ENCODE measurements at places on chromosomes 4 and X.

GRCh38 chr4:40427128-40427527 is 92.0 kb downstream of the CHRNA9 start:
- DNase-seq, result no peak

- no peak for DNase-seq
These were observed 139.7 kb downstream of the PACRGL start for GRCh38 chr4:20839957-20840356.

DNA sequence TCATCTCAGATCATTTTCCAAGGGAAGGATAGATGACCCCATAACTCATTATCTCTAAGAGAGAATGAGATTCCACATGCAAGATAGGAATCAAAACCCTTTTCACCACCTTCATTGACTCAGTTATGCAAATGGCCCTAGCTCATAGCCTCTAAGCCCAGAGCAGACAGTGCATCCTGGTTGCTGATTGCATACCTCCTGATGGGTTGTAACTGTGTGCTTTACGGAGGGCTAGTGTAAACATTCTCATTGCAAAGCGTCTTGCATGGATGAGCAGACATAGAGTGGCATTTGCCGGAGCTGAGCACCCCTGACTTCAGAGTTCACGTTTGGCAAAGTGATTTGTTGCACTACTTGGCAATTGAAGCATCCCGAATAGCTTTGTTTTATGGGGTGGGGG is 151.0 kb downstream of the VCX3A start:
- DNase-seq, result no peak

- DNase-seq, result no peak
These were observed 37.2 kb upstream of the CABS1 start for GRCh38 chr4:70297576-70297975.

GRCh38 chr4:80128941-80129340 is 55.9 kb upstream of the ANTXR2 start:
- DNase-seq, result no peak

DNA sequence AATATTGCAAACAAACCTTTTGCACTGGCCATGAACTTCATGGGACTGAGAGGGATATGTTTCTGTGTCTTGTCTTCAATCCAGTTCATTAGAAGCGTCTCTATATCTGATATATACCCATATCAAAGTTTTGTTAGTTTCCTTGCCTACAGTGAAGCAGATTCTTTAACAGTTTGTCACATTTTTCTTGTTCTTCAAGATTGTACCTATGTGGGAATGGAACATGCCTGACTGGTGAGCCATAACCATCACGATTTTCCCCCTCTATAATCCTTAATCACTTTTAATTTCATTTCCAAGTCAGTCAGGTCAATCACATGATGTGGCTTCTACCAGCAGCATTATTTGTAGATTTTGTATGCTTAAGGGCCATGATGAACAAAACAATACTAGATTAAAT is 197.1 kb upstream of the PDE5A start:
- no peak for DNase-seq

DNA sequence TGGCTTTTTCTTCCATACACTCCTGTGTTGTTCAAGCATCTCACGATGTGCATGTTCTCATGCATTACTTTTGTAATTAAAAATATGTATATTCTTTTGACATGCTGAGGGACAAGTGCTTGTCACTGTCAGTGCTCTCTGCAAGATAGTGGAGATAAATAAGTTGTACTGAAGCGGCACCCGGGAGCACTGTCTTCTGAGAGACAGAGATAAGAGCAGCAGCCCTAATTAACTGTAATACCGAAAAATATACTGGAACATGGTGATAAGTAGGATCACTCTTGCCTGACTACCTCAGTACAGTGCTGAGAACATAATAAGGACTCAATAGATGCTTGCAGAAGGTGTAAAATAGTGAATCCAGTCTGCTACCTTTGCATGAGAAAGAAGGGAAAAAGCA is 9.4 kb upstream of the GPR173 start:
- DNase-seq, result no peak

- no peak for DNase-seq
These were observed 734.1 kb downstream of the ADGRL3 start for GRCh38 chr4:61934198-61934597.

DNA sequence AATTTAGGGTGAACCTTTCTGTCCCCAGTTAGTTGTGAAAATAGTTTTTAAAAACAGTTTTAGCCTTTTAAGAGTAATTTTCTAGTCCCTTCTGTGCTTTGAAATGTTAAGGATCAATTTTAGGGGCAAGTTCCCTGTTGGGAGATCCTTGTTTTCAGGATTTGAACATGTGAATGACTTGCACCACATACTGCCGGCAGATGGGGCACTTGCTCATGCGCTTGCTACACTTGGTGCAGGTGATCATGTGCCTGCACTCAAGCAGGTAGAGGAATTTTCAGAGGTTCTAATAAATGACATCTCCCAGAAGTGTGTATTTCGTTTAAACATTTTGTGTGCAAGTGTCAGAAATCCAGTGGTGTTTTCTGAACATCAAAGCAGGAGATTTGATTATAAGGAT is 195.9 kb downstream of the CHM start:
- DNase-seq, result peak; percentile 53

GRCh38 chrX:15173411-15173810 is 96.5 kb downstream of the ASB9 start:
- no peak for DNase-seq

DNA sequence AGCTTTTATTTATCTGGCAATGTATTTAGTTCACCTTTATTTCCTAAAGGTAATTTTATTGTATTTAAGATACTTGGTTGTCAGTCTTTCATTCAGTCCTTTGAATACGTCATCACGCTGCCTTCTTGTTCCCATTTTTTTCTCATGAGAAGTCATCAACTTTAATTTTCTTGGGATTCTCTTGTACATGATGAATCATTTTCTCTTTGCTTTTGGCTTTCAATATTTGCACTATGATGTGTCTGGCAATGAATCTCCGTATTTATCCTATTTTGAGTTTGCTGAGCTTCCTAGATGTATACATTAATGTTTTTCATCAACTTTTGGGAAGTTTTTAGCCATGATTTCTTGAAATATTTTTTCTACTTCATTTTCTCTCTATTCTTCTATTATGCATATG is 28.4 kb downstream of the CLDN2 start:
- no peak for DNase-seq

- DNase-seq, result no peak
These were observed 253.3 kb downstream of the EVC2 start for GRCh38 chr4:5455003-5455585.

- no peak for DNase-seq
These were observed 119.0 kb upstream of the UGT8 start for GRCh38 chr4:114479595-114479994.

DNA sequence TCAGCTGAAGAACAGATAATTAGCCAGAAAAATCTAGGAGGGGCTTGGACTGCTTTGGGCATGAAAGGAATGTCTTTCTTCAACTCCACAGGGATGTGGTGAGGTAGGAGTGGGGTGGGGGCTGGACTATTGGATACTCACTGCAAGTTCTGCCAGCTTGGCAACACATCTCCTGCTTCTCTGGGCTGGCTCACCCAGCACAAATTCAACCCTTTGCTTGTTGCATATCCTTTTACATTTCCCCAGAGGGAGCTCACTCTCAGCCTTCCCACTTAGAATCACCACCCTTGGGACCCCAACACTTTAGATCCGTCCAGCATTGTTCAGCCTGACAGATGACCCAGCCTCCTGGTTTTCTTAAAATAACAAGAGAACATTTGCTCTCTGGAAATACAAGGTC is 120.6 kb downstream of the KDR start:
- DNase-seq, result peak; percentile 71

DNA sequence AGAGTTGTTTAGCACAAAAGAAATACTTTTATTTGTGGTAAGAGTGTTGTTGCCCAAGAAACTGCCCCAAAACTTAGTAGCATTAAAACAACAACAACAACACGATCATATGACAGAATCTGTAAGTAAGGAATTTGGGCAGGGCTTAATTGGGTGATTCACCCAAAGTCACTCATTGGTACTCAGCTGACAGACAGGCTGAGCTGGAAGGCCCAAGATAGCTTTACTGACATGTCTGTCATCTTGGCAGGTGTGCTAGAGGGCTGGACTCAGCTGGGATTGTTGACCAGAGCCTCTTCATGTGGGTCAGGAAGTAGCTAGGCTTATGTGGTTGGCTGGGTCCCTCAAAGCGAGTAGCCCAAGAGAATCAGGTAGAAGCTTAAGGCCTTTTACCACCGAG is 52.3 kb downstream of the KIAA0232 start:
- DNase-seq, result no peak

DNA sequence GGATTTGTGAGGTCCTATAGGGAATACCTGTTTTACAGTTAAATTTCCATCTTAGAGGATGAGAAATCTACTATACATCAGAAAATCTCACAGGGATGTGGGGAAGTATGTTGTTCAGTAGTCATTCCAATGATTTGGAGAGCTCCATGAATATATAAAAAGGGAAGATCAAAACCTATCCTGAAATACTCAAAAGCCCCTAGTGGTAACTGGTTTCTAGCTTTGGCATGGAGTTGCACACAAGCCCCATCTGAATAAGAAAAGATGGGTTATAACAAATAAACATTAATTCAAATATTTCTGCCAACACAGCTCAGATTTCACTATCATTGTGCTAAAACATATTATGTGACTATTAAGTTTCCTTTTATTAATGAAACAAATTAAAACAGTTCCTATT is 101.6 kb downstream of the FBXO8 start:
- no peak for DNase-seq

DNA sequence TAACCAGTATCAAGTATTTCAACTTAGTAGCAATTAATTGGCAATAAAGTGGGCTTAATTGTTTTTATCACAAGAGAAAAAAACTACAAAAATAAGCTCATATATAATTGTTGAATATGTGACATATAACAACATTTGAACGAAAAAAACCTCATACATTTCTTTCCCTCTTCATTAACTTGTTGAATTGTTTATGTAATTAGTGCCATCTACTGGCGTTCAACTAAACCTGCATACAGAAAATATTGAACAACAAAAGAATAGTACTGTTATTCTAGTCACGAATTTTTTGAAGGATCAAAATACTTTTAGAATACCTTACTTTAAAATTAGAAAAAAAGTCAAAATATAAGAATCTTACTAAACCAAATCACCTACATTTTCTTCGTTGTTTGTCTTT is 586.5 kb upstream of the FTHL17 start:
- no peak for DNase-seq

DNA sequence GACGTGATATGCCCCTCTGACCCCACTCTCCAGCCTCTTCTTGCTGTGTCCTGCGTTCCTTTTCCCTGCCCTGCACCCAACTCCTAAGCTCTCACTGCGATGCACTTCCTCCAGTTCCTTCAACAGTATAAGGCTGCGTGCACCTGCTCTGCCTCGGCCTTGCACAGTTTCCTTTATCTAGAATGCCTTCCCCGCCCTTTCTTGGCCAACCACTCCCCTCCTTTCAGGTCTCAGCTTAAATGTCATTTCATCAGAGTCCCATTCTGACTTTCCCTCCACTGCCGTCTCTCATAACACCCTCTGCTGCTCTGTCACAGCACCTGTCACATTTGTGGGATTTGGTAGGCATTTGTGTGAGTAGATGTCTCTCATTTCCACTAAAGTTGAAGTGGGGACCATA is 58.4 kb upstream of the NEIL3 start:
- DNase-seq, result no peak

DNA sequence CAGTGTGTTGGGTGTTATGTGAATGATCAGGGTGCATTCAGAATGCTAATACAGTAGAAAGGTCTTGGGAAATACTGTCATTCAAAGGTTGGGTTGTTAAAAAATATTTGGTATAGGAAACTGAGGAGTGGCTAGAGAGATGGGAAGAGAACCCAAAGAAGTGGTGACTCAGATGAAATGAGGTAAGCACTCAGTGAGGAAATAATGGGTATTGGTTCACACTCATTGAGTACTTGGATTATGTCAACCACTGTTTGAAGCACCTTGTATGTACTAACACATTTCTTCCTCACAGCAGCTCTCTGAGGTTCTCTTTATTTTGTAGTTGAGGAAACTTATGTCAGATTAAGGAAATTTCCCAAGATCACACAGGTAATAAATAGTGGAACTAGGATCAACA is 40.8 kb upstream of the NUDT6 start:
- DNase-seq, result no peak

GRCh38 chr4:53128706-53129357 is 237.0 kb downstream of the SCFD2 start:
- no peak for DNase-seq

DNA sequence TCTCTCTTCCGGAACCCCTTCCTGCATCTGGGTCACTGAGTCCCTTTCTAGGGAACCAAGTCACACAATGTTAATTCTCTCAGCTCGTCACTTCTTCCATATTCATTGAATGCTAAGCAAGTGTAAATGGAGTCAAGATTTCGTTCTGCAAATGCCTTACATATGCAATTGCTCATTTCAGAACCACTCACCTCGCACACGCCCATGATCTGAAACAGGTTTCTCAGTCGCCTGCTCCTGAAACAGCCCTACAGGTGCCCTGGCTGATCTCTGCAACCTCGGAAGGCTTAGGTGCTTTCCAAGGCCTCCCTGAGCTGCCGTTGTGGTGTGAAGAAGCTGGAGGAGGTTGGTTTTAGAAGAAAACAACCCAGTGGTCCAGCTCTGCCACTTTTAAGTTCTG is 100.8 kb upstream of the MSX1 start:
- DNase-seq, result no peak

DNA sequence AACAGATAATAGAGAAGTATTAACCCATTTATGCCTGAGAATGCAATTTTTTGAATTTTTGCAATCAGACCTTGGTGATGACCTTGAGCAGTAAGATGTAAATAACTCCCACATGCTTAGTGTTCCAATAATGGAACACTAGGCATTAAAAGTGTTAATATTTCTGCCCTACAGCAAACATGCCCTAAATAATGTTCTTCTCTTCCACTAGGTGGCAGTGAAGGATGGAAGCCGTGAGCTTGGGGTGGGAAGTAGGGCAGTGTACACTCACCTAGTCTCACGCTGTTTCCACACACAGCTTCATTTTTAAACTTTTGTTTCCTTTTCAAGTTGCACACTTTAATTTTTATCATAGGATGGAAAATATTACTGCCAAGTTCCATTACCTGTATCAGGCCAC is 613.1 kb upstream of the HS3ST1 start:
- DNase-seq, result no peak

DNA sequence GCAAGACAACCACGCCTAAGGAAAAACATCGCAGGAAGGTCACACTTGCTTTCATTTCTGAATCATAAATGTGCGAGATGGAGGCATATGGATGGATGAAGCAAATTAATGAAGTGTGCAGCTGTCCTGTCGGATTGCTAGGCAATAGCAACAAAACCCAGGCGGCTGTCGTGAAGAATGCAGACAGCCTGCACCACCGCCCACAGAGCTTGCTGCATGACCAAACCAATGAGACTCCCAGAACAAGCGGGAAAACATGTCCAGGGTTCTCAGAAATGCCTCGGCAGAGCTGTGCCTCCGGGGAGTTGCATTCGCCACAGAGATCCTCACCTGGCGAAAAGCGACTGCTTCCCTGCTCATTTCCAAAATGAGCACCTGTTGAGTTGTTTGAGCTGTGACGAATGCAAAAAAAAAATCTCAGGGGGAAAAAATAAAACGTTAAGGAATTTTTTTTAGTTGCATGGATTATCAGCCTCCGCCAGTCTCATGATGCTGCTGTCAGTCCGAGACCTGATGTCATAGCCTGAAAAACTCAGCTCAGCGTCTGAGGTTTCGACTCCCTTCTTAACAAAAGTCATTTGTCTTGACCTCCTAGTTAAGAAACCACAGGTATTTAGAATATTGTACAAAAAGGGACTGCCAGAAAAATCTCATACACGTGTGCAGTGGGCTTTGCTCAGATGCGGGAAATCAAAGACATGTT is 155.5 kb upstream of the MXRA5 start:
- peak; percentile 71 for DNase-seq

GRCh38 chr4:67593741-67594175 is 35.2 kb downstream of the STAP1 start:
- no peak for DNase-seq
